ENCODE measurements at places on chromosomes 1 and 21.

GRCh38 chr1:24155011-24155782 is 12.3 kb upstream of the IL22RA1 start:
- no peak for DNase-seq

GRCh38 chr1:113786069-113786468 is 26.2 kb downstream of the RSBN1 start:
- no peak for DNase-seq

GRCh38 chr21:36549470-36549869 is 69.5 kb upstream of the CLDN14 start:
- no peak for DNase-seq

- DNase-seq: no peak
Measured at GRCh38 chr1:93635614-93636543, 45.8 kb downstream of the BCAR3 start.

GRCh38 chr21:31710586-31710985 is 21.3 kb downstream of the SCAF4 start:
- no peak for DNase-seq

DNA sequence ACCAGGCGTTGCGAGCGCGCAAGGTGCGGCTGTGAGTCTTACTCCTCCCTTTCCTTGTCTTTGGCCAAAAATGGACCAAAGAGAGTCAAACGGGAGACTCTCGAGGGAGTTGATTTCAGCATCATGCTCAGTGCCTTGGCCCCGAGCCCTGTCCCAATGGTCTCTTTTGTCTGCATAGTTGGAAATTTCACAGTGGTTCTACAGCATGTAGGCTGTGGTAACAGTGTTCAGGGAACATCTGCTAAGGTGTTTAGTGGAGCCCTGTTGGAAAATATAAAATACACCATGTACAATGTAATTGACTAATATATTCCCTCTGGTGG is 2.7 kb downstream of the CACNA1E start:
- no peak for DNase-seq

GRCh38 chr1:67300561-67300960 is 7.1 kb upstream of the IL12RB2 start:
- DNase-seq: no peak

GRCh38 chr21:26408511-26408910 is 164.6 kb downstream of the CYYR1 start:
- DNase-seq: no peak

DNA sequence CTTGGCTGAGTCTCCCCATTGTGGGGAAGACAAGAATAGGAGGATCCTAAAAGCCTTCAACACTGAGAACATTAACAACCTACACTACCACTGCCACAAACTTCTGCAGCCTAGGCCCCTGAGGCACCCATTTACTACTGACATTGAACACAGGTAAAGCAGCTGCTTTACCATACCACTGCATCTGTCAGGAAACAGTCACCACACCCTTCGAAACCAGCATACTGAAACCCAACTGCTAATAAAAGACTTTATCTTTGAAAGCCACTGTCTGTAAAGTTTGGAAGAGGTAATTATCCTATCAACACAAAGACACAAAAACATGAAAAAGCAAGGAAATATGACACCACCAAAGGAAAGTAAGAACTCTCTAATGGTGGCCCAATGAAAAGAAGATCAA is 7.4 kb downstream of the IFNAR1 start:
- DNase-seq: no peak

DNA sequence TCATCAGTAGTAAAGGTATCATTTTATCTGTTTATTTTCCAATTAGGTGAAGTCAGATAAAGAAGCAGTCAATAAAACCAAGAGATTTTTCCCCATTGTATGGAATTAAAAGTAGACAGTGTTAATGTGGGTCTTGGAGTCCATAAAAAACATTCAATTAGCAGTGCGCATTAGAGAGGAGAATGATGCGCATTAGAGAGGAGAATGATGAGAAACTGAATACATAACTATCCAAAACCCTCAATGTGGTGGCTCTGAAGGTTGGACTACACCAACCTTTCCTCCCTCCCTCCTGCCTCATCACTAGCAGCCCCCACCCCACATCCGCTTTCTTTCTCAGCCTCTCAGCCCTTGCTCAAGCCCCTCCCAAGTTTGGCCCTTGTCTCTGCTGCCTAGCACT is 99.5 kb downstream of the DAB1 start:
- DNase-seq: no peak

DNA sequence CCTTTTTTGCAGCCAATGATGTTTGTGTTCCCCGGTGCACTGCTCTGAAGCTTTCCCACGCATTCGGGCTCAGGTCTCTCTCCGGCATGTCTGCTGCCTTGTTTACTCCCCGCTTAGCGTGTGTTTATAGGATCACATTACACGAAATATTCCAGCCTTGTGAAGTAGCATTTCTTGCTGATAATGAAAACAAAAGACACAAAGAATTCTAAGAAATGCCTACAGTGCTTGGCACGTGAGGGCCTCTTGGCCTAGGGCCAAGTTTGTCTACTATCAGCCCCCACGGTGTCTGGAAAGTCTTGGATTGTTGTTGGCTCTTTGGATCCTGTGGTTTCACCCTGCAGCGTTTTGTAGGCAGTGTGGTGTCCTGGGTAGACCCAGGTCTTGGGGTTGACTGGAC is 11.2 kb upstream of the GSTM4 start:
- DNase-seq: no peak

DNA sequence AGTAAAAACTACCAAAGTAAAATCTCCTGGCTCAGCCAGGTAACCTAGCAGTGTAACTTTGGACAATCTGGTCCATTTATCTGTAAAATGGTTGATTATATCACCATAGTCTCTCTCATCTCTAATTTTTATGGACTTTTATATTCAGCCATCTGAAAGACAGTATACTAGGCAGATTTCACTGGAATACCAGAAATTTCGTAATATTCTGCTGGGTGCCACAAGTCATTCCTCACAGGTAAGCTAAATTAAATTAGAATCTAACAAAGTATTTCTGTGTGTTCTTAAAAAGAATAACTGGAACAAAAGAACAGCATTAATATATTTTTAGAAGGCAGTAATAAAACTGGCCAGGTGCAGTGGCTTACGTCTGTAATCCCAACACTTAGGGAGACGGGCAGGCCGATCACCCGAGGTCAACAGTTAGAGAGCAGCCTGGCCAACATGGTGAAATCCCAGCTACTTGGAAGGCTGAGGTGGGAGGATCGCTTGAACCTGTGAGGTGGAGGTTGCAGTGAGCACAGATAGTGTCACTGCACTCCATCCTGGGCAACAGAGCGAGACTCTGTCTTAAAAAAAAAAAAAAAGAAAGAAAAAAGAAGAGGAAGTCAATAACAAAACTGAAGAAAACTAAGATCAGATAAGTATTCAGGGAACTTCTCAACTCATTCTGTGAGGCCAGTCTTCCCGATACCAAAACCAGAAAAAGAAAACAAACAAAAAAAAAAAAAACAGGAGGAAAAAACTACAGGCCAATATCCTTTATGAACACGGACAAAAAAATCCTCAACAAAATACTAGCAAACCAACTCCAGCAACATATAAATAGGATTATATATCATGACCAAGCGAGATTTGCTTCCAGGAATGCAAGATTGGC is 35.9 kb downstream of the PIK3R3 start:
- no peak for DNase-seq

GRCh38 chr1:211330282-211330936 is 3.8 kb downstream of the TRAF5 start:
- DNase-seq: no peak

- no peak for DNase-seq
Measured at GRCh38 chr1:232554409-232554808, 75.5 kb downstream of the SIPA1L2 start.

DNA sequence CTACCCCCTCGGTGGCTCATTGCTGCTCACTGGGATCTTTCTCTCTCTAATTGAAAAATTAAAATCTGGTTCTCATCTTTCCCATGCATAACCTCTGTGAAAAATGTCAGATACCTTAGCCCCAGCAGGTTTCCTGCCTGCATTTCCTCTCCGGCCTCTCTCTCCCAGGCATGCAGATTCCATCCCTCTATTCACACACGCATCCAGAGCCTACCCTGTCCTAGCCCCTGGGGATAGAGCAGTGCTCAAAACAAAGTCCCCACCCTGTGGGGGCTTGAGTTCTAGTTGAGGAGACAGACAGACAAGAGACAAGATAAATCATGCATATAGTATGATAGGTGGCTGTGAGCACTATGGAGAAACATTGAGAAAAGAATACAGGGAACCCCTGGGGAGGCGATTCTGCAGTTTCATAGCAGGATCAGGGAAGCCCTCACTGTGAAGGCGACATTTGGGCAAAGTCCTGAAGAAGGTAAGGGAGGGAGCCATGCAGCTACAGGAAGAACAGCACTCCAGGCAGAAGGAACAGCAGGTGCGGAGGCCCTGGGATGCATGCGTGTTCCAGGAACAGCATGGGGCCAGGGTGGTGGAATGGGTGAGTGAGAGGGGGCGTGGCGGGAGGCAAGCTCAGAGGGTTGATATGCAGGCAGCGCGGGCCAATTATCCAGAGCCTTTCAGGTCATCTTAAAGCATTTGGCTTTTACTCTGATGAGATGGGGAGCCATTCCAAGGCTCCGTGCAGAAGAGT is 3.5 kb upstream of the BSND start:
- DNase-seq: no peak

DNA sequence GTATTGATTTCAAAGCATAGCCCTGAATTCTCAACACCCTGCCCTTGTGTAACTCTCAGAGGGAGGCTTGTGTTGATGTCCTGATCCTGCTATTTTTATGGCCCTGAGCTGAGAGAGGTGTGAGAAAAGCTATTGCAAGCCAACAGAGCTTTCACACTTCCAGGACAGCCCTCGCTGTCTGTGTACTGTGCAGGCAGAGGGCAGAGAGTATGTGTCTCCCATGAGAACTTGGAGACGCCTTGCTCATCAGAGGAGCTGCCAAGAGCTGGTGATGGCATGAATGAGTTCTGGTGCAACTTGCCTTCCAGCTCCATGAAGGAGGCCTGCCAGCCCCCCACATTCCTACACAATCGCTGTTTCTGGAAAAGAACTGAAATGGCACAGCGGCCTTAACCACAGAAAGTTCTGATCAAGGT is 144.1 kb upstream of the AJAP1 start:
- no peak for DNase-seq

DNA sequence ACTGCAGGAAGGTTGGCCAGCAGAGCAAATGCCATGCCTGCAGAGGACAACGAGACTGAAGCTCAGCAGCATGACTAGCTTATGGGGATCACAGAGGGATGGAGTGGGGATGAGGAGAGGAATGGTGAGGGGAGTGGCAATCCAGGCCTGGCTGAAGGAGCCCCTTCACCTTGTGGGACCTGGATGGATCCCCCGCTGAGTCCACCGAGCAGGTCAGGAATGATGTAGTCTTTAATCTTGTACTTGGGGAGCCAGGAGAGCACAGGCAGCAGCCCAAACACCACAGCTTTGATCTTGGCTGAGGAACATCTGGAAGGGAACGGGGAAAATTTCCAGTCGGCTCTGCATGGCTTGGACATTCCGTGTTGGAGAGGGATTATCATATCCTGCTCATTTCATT is 10.5 kb downstream of the SLC26A9 start:
- no peak for DNase-seq

GRCh38 chr1:56872597-56872996 is 18.0 kb downstream of the C8A start:
- DNase-seq: no peak

- DNase-seq: no peak
Measured at GRCh38 chr1:183704131-183704530, 51.0 kb upstream of the APOBEC4 start.

DNA sequence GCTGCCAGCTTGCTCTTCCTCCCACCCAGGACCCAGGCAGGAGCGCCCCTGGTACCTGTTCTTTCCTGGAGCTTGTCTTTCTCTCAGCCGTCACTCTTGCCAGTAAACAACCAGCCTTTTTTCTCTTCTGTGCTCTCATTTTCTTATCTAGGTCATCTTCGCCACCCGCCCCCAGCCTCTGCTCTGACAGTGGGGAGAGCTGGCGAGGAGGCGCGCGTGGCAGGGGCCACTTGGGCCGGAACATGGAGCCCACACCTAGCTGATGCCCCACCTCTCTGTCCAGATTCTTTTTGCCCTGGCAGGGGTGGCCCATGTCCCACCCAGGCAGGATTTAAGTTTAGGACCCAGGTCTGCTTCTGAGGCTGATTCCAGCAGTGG is 32.3 kb downstream of the PROK1 start:
- DNase-seq: no peak
